Activated T-cell treated with anti-CD3 and anti-CD28 coated beads for 1 hour (primary cell): ENCODE measurements at places on chromosomes 3 and 15.

DNA sequence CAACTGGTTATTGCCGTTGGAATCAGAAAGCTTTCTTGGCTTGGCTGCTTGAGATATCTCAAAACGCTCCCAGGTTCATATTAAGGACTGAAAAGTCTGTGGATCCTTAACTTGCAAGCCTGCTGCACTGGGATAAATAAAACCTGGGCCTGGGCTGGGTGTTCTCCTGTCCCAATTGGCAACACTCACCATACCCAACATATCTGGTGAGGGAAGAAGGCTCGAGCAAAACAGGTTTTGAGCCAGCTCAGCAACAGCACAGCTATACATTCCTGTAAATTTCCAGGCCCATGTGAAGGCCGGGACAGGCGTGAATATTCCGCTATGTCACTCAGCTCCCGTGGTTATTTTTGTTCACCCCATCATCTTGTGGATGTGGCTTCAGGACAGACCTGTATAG is 169.0 kb upstream of the BCL6 start:
- no peak for DNase-seq

GRCh38 chr15:32987067-32987466 is 207.4 kb downstream of the FMN1 start:
- DNase-seq: no peak

- DNase-seq: no peak
Observed at GRCh38 chr3:138148503-138148902, 16.3 kb upstream of the A4GNT start.

DNA sequence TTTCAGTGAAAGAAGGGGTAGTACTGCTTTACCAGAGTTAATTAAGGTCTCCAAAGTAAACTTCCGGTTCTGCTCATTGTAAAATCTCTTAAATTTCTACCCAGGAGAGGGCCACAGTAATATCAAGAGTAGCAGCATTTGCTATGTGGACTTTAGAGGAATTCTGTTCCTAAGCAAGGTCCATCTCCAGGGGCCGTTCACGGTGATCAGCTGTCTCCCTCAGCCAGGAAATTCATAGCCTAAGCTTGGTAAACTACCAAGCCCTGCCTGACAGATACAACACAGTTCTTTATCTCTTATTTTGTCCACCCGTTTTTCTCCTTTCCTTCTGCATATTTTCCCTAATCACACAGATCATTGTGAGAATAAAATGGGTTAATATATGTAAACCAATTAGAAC is 2.3 kb downstream of the DUT start:
- no peak for DNase-seq

GRCh38 chr15:38740206-38740605 is 175.6 kb upstream of the RASGRP1 start:
- DNase-seq: no peak

DNA sequence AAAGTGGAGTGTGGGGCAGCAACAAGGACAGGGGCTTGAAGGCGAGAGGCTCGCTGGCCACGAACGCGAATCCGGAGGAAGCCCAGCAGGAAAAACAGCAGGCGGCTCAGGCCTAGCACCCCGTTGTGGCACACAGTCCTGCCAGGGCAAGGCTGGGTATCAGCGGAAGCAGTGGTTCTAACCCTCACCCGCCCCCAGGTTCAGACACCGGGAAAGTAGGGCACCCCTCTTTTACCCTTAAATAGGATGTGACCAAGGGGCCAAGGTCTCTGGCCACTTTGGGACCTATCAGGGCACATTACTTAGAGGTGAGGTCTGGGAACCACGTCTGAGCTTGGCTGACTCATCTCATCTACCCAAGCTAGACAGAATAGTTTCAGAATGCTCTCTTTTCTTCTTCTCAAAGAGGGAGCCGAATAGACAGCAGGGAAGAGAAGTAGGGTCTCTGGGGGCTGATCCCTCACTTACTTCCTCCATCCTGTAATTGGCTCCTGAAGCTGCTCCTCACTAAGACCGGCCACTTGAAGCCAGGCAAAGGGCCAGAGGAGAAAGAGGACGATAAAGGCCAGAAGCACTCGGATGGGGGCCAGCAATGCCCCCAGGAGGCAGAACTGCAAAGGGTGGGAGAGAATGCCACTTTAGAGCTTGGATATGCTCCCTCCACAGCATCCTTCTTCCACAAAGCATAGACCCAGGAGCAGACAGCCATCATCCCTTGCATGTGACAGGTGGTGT is 1.7 kb downstream of the LPCAT4 start:
- DNase-seq: no peak

- DNase-seq: no peak
Observed at GRCh38 chr3:113214917-113215595, 3.7 kb downstream of the BOC start.

DNA sequence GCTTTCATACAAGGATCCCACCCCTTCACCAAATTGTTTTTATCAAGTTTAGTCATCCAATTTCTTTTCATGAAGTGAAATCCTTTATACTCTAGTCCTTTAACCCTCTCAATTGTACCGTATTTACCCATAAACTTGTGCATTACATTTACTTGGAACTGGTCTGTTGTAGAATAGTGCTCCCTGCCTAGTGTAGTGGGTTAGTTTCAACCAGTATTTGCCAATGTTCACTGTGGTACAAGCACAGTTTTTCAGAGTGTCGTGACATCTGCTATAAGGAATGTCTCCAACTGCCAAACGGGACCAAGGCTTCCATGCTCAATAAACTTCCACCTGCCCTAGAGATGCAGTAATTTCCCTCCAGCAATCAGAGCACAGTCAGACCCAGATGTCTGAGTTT is 211.9 kb downstream of the KCNAB1 start:
- no peak for DNase-seq

GRCh38 chr3:147269907-147270306 is 136.4 kb downstream of the ZIC4 start:
- DNase-seq: no peak

- no peak for DNase-seq
Observed at GRCh38 chr3:50001511-50001910, 61.6 kb downstream of the RBM6 start.

- DNase-seq: no peak
Observed at GRCh38 chr15:45441036-45441435, 62.7 kb upstream of the GATM start.

GRCh38 chr15:52109559-52110451 is 2.8 kb downstream of the BCL2L10 start:
- no peak for DNase-seq

- DNase-seq: no peak
Observed at GRCh38 chr3:128632301-128632700, 18.3 kb downstream of the RPN1 start.

DNA sequence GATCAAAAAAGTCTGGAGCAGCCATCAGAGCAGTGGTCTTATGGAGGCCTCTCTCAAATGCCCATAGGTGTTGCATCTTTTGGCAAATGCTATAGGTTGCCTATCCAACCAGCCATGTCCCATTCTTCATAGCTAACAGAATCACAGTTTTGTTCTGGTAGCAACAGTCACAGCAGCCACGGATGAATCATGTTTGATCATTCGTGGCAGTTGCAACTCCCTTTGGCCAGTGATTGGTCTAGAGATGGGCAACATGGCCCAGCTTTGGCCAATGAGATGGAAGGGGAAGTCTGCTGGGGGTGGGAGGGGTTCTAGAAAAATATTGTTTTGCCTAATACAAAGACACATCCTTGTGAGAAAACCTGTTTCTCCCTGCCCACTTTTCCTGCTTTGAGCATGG is 50.3 kb upstream of the PPP2R3A start:
- no peak for DNase-seq

DNA sequence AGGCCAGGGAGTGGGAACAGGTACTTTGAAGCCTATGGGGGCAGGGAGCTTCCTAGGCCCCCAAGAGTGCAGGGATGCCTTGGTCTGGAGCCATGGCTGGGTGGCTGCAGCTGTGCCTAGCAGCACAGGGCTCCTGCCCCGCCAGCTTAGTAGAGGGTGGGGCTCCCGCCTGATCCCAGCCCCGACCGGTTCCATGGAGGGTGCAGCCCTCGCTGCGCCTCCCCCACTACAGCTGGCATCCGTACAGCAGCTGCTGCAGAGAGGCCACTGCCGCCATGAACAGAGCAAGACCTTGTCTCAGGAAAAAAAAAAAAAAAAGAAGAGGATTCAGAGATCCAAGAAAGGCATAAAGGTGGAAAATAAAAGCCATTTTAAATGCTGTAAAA is 277.2 kb downstream of the UBE2E2 start:
- no peak for DNase-seq

DNA sequence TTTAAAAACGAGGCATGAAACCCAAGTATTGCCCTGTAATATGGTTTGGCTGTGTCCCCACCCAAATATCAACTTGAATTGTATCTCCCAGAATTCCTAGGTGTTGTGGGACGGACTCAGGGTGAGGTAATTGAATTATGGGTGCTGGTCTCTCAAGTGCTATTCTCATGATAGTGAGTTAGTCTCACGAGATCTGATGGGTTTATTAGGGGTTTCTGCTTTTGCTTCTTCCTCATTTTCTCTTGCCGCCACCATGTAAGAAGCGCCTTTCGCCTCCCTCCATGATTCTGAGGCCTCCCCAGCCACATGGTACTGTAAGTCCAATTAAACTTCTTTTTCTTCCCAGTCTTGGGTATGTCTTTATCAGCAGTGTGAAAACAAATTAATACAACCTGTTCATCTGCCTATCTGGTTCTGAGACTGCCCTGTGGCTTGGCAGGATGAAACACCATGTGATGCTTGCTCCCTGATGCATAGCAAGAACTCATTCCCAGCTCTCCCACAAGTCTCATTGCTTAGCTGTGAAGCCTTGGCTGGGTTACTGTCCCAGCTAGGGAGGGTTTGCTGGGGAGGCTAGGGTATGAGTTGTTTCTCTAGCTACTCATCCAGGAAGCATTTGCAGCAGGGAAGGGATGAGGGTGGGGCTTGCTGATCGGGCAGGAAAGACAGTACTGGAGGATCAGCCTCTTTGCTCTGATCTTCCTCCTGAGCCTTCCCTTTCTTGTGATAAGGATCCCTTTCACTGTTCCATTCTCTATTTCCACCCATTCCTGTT is 3.7 kb upstream of the SQOR start:
- no peak for DNase-seq

DNA sequence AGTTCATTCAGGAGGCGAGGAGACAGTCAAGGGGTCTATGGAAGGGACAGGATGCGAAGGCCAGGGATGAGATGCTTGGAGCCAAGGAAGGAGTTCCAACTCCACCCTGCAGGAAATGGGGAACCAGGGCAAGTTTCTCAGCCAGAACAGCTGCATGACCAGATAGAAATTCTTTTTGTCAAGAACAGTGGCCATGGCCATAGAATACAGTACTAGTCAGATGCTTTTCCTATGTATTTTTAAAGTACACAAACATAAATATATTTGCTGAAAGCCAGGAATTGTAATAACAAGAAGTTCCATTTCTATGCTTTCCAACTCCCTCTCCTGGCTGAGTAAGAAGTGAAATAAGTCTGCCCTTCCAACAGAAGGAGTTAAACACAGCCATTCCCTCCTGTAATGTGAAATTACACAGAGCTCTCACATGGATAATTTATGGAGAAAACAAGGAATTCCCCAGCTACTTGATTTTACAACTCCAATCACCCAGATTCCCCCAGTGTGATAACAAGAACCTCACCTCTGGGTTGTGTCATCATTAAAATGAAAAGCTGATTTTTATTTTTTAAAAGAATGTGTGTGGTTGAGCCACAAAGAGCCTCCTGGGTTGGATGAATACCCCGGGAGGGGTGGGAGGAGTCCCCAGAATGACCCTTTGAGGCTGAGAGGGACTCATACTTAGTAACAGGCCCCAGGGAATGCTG is 124.6 kb upstream of the ARHGEF3 start:
- no peak for DNase-seq

- no peak for DNase-seq
Observed at GRCh38 chr15:96484830-96485229, 154.3 kb downstream of the NR2F2 start.

DNA sequence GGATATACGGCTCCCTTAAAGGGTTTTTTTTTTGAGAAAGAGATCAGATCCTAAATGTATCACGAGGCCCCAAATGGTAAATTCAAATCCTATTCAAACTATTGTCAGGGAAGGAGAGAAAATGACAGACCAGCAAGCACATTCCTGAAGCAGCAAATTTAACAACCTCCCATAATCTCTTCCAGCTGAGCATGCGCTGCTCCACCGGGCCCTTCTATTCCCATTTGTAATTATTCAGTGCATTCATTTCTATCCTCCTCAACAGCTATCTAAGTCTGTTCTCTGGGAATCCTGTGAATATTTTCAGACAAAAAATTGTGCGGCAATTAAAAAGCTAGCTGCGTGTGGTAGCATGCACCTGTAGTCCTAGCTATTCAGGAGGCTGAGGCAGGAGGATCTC is 43.2 kb downstream of the MAGI1 start:
- DNase-seq: no peak

DNA sequence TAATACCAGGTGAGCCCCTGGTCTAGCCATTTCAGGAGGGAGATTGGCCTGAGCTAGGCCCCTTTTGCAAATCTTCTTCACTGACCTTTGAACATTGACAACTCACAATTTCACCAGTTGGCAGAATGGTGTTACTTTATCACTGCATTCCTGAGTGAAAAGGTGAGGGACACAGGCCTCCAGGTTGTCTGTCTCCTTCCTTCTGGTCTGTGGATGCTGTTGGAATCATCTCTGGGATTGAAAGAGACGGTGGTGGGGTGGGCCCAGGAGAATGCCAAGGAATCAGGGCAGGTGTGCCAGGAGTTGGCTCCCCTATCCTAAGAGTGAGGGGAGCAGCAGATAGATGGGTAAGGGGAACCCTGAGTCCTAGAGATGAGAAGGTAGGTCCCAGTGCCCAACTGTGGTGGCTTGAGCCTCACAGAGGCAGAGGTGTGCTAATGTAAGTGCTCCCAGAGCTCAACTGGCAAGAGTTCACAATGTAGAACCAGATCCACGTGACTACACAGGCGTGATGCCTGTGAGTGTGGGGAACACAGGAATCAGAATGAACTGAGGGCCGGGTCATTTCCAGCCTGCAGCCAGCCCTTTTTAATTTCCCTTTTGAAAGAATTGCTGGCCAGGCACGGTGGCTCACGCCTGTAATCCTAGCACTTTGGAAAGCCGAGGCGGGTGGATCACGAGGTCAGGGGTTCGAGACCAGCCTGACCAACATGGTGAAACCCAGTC is 11.2 kb downstream of the C3orf62 start:
- no peak for DNase-seq

DNA sequence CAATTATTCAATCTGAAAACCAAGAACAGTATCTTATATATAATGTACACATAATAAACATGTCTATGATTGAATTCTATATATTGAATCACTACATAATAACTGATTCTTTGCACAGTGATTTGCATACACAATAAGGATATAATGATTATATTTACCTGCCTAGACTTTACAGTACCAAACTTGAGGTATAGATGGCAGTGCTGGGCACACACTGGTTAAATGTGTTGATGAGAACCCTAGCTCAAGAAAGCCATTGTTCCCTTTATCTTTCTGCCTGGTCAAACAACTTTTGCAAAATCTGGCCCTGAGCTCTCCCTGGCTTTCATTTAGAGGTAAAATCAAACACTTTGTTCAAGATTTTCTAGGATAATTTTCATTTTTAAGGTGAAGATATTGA is 697.7 kb downstream of the TUSC7 start:
- DNase-seq: no peak
